Stimulated activated CD8-positive, alpha-beta memory T cell treated with anti-CD3 and anti-CD28 coated beads, Interleukin-7, amount 100 ng/mL, for 1 hour (primary cell): ENCODE measurements at places on chromosomes 6 and 20.

- no peak for DNase-seq
These were observed 7.4 kb downstream of the ITPR3 start for GRCh38 chr6:33628401-33628964.

GRCh38 chr6:31791324-31792089 lies 4.0 kb downstream of the VARS1 start:
- no peak for DNase-seq

DNA sequence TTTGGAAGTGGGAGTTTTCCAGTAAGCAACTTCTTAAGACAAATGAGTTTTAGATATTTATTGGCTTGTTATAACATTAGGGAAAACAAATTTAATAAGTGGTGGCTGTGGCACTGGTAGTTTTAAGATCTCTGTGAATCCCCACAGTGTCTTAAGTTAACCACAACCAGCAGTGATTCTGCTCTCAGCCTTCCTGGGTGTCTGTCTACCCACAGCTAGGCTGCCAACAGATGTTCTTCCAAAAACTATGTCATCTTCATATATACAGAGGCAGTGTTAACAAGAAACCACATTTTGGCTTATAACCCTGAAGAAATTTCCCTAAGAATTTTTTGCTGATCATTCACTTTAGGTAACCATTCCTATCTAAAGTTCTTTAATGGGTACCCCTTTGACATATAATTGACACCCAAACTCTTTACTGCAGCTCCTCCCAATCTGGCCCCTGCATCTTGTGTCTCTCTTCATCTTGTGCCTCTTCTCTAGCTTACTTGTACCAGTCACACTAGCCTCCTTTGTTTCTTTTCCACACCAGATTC lies 52.7 kb downstream of the TOP1 start:
- DNase-seq, result no peak

- no peak for DNase-seq
These were observed at the start of gene R3HDML for GRCh38 chr20:44336725-44337380. R3HDML (plus strand) TSS chr20:44337043; CDS start chr20:44337158, 115 bp downstream.

- DNase-seq, result no peak
These were observed 79.8 kb downstream of the TBC1D7 start for GRCh38 chr6:13248584-13248985.

- DNase-seq, result no peak
These were observed 184.7 kb upstream of the HSF2 start for GRCh38 chr6:122214605-122215318.

DNA sequence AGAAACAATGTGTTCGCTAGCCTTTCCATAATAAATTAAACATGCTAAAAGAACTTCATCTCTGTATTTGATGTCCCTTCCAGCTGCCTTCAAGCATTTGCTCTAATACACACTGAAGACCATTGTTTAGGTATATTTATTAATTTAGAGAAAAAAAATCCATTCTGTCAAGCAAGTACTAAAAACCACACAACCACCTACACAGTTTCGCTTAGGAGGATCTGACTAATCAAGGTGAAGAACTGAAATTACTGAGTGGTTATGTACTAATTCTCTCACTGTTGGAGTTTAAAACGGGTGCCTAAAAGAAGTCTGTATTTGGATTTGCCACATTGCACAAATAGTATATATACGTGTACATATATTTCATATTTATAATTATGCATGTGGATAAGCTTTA lies 58.9 kb downstream of the GMDS start:
- DNase-seq, result no peak
